ENCODE measurements at places on chromosomes 12 and 14.

GRCh38 chr12:25382311-25383106, 131.8 kb upstream of the KRAS start:
- no peak for DNase-seq

DNA sequence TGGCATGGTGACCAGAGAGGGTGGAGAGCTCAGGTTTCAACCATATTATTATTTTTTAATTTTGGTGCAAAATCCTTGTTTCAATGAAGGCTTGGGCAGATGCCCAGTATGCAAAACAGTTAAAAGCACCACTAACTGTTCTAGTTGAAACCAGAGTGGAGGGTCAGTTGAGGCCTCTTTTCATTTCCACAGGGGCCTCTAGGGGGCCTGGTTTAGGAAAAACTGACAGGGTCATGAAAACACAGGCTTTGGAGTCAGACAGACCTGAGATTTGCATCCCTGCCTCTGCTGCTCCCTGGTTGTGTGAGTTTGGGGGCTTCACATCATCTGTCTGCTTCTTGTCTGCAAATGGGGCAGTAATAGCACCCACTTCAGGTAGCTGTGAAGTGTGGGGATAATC, 3.3 kb upstream of the RPH3A start:
- no peak for DNase-seq

- DNase-seq = no peak
Measured at GRCh38 chr14:74945261-74945851, 10.0 kb downstream of the PGF start.

DNA sequence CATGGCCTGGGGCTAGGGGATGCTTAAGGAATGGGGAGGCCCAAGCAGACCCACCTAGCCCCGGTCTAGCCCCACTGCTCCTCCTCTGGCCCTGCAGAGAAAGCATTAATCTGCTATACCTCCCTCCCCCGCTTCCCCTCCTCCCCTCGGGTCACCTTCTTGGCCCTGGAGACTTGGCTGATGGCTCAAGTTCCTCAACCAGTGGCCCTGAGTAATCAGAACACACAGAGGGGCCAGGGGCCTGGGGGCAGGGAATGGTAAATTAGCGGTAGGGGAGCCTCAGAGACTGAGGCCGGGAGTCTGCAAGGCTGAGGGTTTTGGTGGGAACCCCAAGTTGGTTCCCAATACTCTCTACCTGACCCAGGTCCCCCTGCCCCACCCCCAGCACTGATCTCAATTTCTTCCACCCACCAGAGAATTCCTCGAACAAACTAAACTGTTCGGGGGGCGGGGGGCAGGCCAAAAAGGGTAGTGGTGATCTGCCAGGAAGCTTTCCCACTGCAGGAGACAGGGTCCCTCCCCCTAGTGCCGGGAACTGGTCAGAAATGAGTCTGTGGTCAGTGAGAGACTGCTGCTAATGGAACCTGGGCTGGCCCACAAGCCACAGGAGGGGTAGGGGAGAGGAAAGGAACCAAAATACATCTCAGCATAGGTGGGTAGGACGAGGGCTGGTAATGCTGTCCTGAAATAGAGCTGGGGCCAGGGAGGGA, 12.8 kb upstream of the SMARCD1 start:
- DNase-seq = no peak

GRCh38 chr14:32525591-32525990, 196.5 kb downstream of the AKAP6 start:
- DNase-seq = no peak

GRCh38 chr14:36773558-36773957, 111.9 kb downstream of the PAX9 start:
- DNase-seq = no peak

GRCh38 chr14:75446447-75446846, 18.6 kb downstream of the JDP2 start:
- no peak for DNase-seq

- DNase-seq = no peak
Measured at GRCh38 chr14:59474172-59474571, 9.0 kb upstream of the GPR135 start.

GRCh38 chr12:20436316-20436715, 68.0 kb downstream of the PDE3A start:
- no peak for DNase-seq

DNA sequence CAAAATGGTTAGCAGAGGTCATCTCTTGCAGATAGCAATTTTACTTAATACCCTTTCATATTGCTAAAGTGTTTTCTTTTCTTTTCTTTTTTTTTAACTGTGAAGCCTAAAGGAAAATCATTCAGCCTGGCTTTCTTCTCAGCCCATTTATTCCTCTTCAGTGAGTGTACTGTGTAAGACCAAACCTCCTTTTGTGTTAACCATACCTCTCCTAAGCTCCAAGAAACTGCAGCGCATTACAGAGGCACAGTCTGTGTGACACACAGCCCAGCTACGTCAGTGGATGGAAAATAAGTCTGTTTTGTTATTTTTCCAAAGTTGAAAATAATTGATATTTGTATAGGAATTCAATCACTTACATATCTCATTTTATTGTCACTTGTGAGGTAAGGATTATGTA, 21.7 kb downstream of the DCAF5 start:
- no peak for DNase-seq

GRCh38 chr14:32623300-32624093, 294.4 kb downstream of the AKAP6 start:
- no peak for DNase-seq

DNA sequence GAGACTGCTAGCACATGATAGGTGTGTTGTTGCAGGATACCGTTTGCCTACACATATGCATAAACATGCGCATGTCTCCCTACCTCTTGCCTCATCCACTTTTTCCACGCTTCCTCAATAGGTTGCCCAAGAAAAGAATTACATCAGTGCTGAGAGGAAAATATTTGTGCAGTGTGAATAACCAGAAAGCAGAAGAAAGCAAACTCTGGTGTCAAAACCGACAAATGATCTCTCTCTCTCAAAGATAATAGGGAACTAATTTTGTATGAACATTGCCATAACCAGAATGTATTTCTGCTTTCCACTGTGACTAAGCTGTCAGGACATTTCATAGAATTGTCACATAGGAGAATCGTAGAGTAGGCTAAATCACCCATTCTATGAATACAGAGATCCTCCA, 1.3 kb downstream of the CLEC7A start:
- DNase-seq = no peak

GRCh38 chr12:132550830-132551640, 59.3 kb downstream of the LRCOL1 start:
- no peak for DNase-seq

DNA sequence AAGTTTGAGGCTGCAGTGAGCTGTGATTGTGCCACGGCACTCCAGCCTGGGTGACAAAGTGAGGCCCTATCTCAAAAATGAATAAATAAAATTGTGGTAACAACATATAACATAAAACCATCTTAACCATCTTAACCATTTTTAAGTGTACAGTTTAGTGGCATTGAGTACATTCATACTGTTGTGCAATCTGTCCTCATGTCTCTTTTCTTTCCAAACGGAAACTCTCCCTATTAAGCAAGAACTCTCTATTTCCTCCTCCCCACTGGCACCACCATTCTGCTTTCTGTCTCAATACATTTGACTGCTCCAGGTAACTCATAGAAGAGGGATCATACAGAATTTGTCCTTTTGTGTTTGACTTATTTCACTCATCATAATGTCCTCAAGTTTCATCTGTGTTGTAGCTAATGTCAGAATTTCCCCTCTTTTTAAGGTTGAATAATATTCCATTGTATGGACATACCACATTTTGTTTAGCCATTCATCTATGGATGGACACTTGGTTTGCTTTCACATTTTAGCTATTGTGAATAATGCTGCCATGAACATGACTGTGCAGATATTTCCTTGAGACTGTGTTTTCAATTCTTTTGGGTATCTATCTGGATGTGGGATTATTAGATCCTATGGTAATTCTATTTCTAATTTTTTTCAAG, 4.4 kb upstream of the MARK3 start:
- no peak for DNase-seq

DNA sequence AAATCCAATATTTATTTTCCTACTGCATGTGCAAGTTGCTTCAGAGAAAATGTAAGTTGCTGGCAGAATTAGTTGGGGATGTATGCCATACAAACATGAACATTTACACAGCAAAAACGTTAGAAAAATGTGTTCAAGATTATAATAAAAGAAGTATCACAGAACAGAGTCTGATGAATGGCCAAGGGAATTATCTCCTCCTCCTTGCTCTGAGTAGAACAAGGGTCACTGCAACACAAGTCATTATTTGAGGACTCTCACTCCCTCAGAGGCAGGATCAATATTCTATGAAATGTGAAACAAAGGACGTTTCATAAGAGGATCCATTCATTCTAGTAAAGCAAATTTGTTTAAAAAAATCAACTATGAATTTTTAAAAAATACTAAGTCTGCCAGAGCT, 177.8 kb downstream of the PRKD1 start:
- no peak for DNase-seq

GRCh38 chr12:15443611-15444010, 121.3 kb downstream of the PTPRO start:
- no peak for DNase-seq

- peak; percentile 23 for DNase-seq
Measured at GRCh38 chr14:52069307-52070050, 620 bp upstream of the NID2 start.

DNA sequence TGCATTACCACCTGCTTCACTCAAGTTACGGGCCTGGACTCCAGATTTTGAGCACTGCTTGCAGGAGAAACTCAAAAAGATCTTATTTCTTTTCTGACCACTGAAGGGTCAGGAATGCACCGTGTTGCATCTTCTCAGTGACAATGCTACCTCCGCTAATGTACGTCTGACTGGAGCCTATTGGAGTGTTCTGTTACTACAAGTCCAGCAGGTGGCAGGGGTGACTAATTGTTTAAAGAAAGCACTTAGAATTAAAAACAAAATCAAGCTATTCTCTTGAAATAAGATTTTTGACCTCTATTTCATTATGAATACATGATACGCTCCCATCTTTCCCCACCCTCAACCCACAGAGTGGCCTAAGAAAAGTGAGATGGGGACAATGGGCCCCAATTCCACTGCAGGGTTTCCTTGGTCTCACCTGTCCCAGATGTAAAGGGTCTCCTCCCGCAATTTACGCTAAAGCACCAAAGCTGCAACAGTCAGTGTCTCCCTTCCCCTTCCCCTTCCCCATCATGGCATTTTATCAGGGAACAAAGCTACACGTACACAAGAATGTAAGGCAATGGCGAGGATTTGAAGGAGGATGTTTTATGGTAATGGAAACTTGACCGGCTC, 2.2 kb downstream of the TBPL2 start:
- no peak for DNase-seq
